A549 treated with CpdA at 1 μM for 4 hours (cell line): ENCODE measurements at places on chromosomes 4 and X. TPM values are rescaled to one million over a fixed set of nuclear protein-coding genes. Genes with fewer than 3 reads are reported as not detected.

Gene TDO2
- 0.22 to 1.1 TPM (median 0.60 TPM) in 5 replicates for total RNA-seq

Gene MID2
- total RNA-seq = 6.5 to 8.1 TPM (median 6.6 TPM) in 5 replicates

Gene MUC7
- not detected in 5 replicates for total RNA-seq

Gene PTCHD1
- not detected in 5 replicates for total RNA-seq

Gene NXF2
- total RNA-seq = not detected in 5 replicates

Gene ADAMTS3
- total RNA-seq = 0.01 TPM in 1 of 5 replicates, not detected in the others

Gene PIR
- 49.8 to 58.6 TPM (median 57.7 TPM) in 5 replicates for total RNA-seq

Gene RNF212
- 1.2 to 3.6 TPM (median 2.5 TPM) in 5 replicates for total RNA-seq

Gene TLR8
- not detected in 5 replicates for total RNA-seq

Gene ATP2B3
- total RNA-seq = 0.06 to 0.15 TPM (median 0.07 TPM) in 5 replicates

Gene EGFL6
- total RNA-seq = not detected in 5 replicates

Gene FAM149A
- 1.1 to 2.0 TPM (median 1.8 TPM) in 5 replicates for total RNA-seq

Gene MAGEA9
- not detected in 5 replicates for total RNA-seq

Gene LINC00632
- total RNA-seq = 2.3 to 3.1 TPM (median 2.9 TPM) in 5 replicates

Gene AR
- 3.4 to 4.1 TPM (median 3.5 TPM) in 5 replicates for total RNA-seq

Gene FGF5
- total RNA-seq = 0.20 to 0.56 TPM (median 0.42 TPM) in 5 replicates

Gene MAML3
- 9.7 to 13.2 TPM (median 12.1 TPM) in 5 replicates for total RNA-seq

Gene CT45A9
- not detected in 5 replicates for total RNA-seq

Gene DMP1
- total RNA-seq = not detected in 5 replicates

Gene PASD1
- not detected in 5 replicates for total RNA-seq

Gene NPNT
- 0.14 to 0.55 TPM (median 0.24 TPM) in 5 replicates for total RNA-seq

Gene CENPE
- total RNA-seq = 5.8 to 10.4 TPM (median 7.5 TPM) in 5 replicates

Gene CFAP97
- total RNA-seq = 9.6 to 14.7 TPM (median 12.2 TPM) in 5 replicates

Gene MXRA5
- not detected in 5 replicates for total RNA-seq

Gene PRRG3
- not detected in 5 replicates for total RNA-seq

Gene TIGD4
- total RNA-seq = 0.19 to 0.54 TPM (median 0.23 TPM) in 5 replicates

Gene HEPH
- not detected in 5 replicates for total RNA-seq

Gene GUCY1B1
- 0.12 to 0.31 TPM (median 0.20 TPM) in 5 replicates for total RNA-seq

Gene CAPN6
- not detected in 5 replicates for total RNA-seq

Gene STPG2
- total RNA-seq = not detected in 5 replicates

Gene VAMP7
- 26.9 to 36.4 TPM (median 30.8 TPM) in 5 replicates for total RNA-seq

Gene UGT2B10
- 0.07 to 0.09 TPM in 2 of 5 replicates, not detected in the others for total RNA-seq

Gene SPANXN4
- total RNA-seq = not detected in 5 replicates

Gene MAGEA1
- total RNA-seq = 0.08 to 0.17 TPM (median 0.14 TPM) in 5 replicates

Gene FBXW7
- 4.6 to 9.7 TPM (median 6.0 TPM) in 5 replicates for total RNA-seq

Gene GPRIN3
- total RNA-seq = 3.0 to 5.7 TPM (median 5.5 TPM) in 5 replicates

Gene ATP10D
- total RNA-seq = 2.7 to 4.8 TPM (median 3.3 TPM) in 5 replicates

Gene PCDH11X
- 0.01 TPM in 1 of 5 replicates, not detected in the others for total RNA-seq

Gene DIPK2B
- total RNA-seq = not detected in 5 replicates
